ENCODE measurements at places on chromosomes 4 and X.

DNA sequence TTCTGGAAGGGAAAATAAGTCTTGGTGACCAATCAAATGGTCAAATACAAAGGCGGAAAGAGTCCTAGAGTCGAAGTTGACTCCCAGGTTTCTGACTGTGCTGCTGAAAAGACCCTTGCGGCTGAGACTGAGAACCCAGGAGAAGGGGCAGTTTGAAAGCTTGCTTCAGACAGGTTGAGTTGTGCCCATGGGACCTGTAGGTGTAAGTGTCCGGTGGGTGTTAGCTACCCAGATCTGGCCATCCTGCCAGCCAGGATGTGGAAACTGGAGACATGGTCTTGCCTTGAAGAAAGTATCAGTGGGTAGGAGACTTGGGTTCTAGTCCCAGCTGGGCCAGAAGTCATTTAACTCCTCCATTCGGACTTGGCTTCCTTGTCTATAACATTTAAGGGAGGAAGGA, 275.2 kb downstream of the EVC2 start:
- no peak for DNase-seq

GRCh38 chr4:152898606-152899005, 37.5 kb upstream of the FHDC1 start:
- DNase-seq = no peak

- DNase-seq = peak; percentile 18
These were observed 174.4 kb downstream of the CAMK2D start for GRCh38 chr4:113587156-113587555.

- peak; percentile 55 for DNase-seq
These were observed 71.7 kb upstream of the IL13RA1 start for GRCh38 chrX:118655561-118656246.

DNA sequence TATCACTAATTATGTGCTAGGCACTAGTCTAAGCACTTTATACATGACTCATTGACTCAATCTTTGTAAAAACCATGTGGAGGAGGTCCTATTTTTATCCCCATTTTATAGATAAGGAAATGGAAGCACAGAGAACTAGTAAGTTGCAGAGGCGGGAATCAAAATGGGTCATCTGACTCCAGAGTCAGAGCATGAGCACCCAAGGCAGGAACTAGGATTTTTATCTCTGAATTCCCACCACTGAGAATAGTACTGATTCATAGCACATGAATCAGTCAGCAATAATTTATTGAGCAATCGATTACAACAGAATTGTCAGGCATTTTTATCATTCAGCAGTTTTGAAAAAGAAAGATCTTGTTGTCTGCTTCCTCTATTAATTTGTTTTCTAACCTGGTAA, 19.3 kb downstream of the SCARB2 start:
- DNase-seq = peak; percentile 98

DNA sequence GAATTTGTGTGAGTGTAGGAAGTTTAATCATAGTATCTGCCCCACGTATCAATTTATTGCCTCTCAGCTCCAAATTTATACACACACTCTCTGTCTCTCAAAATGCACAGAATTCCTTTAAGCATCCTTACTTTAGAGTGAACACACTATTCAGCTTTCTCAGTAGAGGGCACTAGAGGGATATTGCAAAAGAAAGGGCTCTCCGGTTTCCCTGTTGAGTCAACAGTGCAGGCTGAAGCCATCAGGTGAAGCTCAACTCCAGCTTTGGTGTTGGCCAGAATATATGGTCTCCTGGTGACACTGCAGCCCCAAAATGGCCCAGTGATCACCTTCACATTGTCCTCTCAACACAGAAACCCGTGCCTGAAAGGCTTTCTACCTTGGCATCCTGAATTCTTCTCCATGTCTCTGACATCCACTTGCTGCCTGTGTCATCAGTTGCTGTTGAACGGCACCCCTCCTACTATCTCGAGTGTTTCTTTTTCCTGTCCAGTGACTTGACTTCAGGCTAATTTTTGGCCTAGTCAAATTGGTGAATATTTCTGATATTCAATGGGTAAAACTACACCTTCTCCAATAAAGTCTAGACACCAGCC, 670.5 kb downstream of the GABRG1 start:
- DNase-seq = peak; percentile 30
